Right kidney (tissue), 9 donors: ENCODE measurements at places on chromosomes 1 and 21.

- DNase-seq: peak; percentile 74
These were observed 55.3 kb downstream of the NDUFS5 start for GRCh38 chr1:39081271-39082009.

- DNase-seq: no peak
These were observed 2.1 kb downstream of the TAF12 start for GRCh38 chr1:28640766-28641165.

GRCh38 chr1:229101011-229101871 lies 169.7 kb upstream of the RAB4A start:
- DNase-seq: no peak

- peak; percentile 64 for DNase-seq
These were observed at the start of gene CD34 for GRCh38 chr1:207910591-207911354. Gene CD34 (minus strand): TSS chr1:207911125. CDS start chr1:207911080, 45 bp downstream.

GRCh38 chr1:111199881-111200801 lies at the start of gene DENND2D:
Gene DENND2D (minus strand): TSS chr1:111200646. CDS start chr1:111200459, 187 bp downstream.
- DNase-seq: no peak

GRCh38 chr21:15415541-15416261 lies 314.1 kb upstream of the USP25 start:
- no peak for DNase-seq

DNA sequence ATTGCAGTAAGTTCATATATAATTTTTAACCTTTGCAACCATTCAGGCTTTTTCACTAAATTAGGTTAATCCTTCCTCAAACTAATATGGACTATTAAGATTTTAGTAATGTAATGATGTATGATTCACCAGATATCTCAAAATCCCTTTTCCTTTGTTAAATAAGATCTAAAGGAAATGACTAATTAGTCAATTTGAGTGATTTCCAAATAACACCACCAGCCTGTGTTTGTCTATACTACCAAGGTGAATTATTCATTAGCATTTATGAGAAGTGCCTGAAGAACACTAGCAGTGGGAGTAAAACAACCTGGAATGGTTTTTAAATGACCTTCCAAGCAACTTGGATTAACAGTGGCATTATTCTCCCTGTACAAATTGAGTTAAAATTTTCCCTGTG lies 670.6 kb upstream of the PKN2 start:
- no peak for DNase-seq

DNA sequence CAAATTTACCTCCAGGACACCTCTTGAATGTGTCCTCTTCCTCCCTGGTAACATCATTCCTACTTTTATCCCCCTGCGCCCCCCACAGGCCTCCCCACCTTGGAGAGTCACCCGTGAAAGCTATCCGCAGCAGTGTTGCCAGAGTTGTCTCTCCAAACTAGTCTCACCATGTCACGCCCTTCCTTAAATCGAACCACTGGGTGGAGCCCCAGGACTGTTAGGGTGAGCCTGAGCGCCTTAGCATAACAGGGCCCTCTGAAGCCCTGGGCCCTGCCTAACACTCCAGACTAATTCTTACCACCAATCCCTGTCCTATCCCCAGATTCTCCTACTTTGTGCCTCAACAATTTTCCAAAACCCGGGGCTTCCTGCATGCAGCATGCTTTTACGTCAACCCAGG lies 35.0 kb downstream of the HSD3B2 start:
- no peak for DNase-seq

GRCh38 chr1:100717218-100717617 lies 2.3 kb upstream of the VCAM1 start:
- no peak for DNase-seq

- no peak for DNase-seq
These were observed 73.8 kb upstream of the ATP1A1 start for GRCh38 chr1:116299248-116299647.

DNA sequence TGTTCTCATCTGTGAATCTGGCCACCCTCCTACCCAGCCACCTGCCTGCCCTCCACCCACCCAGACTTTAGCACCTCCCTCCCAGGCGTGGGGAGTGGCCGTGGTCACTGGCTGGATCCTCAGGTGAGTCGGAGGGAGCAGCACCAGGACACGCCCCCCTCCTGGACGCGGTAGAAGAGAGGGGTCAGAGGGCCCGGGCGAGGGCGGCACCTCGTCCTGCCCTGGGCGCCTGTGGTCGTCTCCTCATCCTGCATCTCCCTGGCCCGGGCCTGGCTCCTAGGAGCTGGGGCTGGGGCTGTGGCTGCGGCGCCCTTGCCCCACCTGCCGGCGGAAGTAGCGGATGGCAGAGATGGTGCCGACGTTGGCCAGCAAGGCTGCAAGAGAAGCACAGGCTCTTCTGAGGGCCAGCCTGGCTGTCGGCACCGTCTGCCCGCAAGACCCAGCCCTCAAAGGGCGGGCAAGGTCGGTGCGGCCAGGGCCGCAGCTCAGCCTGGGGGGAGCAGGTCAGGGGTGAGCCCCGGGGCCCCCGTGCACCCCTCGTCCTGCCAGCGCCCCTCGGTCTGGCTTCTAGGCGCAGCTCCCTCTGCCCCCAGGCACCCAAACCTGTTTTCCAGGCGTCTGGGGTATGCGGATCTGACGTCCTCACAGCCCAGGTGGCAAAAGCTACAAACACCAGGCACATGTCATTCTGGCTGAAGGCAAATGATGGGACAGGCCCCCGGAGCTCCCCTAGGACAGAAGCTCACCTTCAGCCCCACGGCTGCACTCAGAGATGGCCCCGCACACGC lies 5.8 kb downstream of the PERM1 start:
- peak; percentile 74 for DNase-seq

GRCh38 chr1:214808845-214809460 lies 206.0 kb downstream of the CENPF start:
- DNase-seq: no peak

DNA sequence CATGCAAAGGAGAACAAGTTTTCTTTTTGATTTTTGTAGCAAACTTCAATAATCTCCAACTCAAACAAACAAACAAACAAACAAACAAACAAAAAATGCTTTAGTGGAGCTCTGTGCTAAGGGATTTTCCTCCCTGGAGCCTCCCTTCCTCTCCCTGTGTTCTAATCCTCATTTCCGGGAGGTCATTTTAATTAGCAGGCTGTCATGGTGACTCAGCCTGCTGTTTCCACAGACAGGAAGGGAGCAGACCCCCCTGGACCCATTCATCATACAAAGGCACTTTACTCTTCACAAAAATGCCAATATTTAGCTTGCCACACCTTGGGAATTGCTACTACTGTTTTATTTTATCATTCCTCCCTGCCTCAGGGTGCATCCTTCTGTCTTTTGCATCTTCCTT lies 61.0 kb upstream of the SPATA6 start:
- no peak for DNase-seq
